ENCODE measurements at places on chromosomes 5 and 9.

- no peaks in the 10 kb centered on the region for H3K27me3 ChIP-seq
- H3K4me3 ChIP-seq, result no peak overlapping the region
- DNase-seq, result peak; percentile 39
- H3K36me3 ChIP-seq, result peaks cover 1% of the 10 kb centered on the region
- H3K27ac ChIP-seq, result no peak overlapping the region
Observed at GRCh38 chr9:93682155-93682968, 106.0 kb downstream of the PHF2 start.

- no peak for DNase-seq
- no peaks in the 10 kb centered on the region for H3K36me3 ChIP-seq
- H3K27ac ChIP-seq, result no peak overlapping the region
- peaks cover 3% of the 10 kb centered on the region for H3K4me1 ChIP-seq
Observed at GRCh38 chr5:159947708-159948358, 31.6 kb downstream of the ADRA1B start.

DNA sequence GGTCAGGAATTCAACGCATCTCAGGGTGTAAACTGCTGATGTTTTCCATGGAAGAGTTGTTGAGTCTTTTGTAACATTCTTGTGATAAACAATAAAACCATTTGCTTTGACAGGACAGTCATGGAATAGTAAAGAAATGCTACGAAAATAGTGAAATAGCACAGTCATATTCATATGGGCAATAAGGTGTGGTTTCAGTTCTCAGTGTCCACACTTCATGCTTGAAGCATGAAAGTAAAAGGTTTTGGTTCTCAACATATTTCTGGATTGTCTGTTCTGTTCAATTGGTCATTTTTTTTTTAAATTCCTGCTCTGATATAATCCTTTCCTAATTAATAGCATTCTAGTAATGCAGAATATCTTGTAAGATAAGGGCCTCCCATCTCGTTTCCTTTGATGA lies 467.6 kb upstream of the ZNF608 start:
- no peak overlapping the region for H3K4me3 ChIP-seq
- no peak for DNase-seq
- no peaks in the 10 kb centered on the region for H3K36me3 ChIP-seq
- no peak overlapping the region for H3K27ac ChIP-seq

GRCh38 chr5:112996830-112997374 lies 20.3 kb downstream of the DCP2 start:
- no peak for DNase-seq
- H3K4me3 ChIP-seq, result no peak overlapping the region
- H3K27me3 ChIP-seq, result no peaks in the 10 kb centered on the region
- no peak overlapping the region for H3K27ac ChIP-seq
- H3K4me1 ChIP-seq, result peaks cover 21% of the 10 kb centered on the region

DNA sequence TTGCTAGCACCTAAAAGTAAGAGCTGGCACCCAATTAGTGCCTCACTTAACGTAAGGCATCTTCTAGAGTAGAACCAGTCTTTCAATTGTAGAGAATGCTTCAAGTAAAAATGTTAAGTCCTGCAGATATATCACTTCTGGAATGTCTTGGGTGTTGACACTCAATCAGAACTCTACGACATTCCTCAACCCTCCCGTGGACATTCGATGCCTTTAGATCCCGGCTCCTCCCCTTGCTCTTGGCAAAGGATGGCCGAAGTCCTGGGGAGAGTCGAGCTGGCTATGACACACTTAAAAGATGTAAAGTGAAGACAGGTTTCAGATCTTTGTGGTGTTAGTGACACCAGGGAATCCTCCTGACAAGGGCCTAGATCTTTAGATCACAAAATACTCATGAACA lies 87.5 kb upstream of the ERCC6L2 start:
- H3K27me3 ChIP-seq, result peaks cover 16% of the 10 kb centered on the region
- no peaks in the 10 kb centered on the region for H3K36me3 ChIP-seq
- H3K27ac ChIP-seq, result no peak overlapping the region
- no peak for DNase-seq

- H3K27me3 ChIP-seq, result no peaks in the 10 kb centered on the region
- no peak for DNase-seq
- H3K27ac ChIP-seq, result no peak overlapping the region
- H3K4me3 ChIP-seq, result no peak overlapping the region
- H3K36me3 ChIP-seq, result no peaks in the 10 kb centered on the region
Observed at GRCh38 chr9:87069690-87070089, 122.4 kb upstream of the GAS1 start.

DNA sequence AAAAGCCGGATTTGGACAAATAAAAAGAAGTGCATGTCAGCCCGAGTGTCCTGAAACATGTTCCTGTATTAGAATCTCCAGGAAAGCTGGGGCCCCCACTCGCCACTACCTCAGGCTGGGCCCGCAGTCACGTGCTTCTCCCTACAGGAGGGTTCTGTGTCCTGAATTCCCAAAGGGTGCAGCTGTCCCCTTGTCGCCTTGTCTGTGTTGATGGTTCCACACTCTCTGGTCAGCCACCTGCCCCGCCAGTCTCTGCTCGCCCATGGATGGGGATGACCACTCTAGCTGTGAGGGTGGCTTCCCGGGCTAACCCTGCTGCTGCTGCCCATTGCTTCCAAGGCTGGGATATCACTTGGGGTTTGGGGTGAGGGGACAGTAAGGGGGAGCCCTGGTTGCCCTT lies 3.1 kb upstream of the TMEM250 start:
- no peak overlapping the region for H3K27ac ChIP-seq
- H3K27me3 ChIP-seq, result no peaks in the 10 kb centered on the region
- no peak overlapping the region for H3K4me3 ChIP-seq
- H3K4me1 ChIP-seq, result no peaks in the 10 kb centered on the region

DNA sequence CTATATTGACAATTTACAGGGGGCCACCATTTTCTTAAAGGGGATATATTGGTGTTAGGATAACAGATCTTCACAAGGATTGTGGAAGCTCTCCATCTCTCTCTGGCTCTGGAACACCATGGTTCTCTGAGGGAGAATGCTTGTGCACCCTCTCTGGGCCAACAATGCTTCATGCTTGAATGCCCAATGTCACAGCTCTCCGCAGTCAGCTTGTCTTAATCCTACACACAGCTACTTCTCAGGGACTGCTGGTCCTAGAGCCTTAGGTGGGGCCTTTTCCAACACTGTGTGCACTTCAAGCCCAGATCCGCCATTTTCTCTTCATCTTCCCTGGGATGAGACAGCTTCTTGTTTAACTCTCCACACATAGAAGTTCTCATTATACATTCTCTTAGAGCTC lies 6.9 kb upstream of the PDLIM4 start:
- no peak overlapping the region for H3K27ac ChIP-seq
- H3K4me1 ChIP-seq, result no peaks in the 10 kb centered on the region
- peaks cover 19% of the 10 kb centered on the region for H3K27me3 ChIP-seq
- no peak for DNase-seq
- no peak overlapping the region for H3K4me3 ChIP-seq

- no peak overlapping the region for H3K4me3 ChIP-seq
- H3K4me1 ChIP-seq, result peaks cover 40% of the 10 kb centered on the region
- DNase-seq, result no peak
- no peaks in the 10 kb centered on the region for H3K27me3 ChIP-seq
Observed at GRCh38 chr9:77848404-77848803, 183.2 kb downstream of the GNAQ start.

- H3K4me1 ChIP-seq, result no peaks in the 10 kb centered on the region
- H3K27ac ChIP-seq, result no peak overlapping the region
- no peak for DNase-seq
- no peaks in the 10 kb centered on the region for H3K27me3 ChIP-seq
- H3K36me3 ChIP-seq, result no peaks in the 10 kb centered on the region
Observed at GRCh38 chr5:122500245-122501088, 188.4 kb downstream of the SNCAIP start.

GRCh38 chr9:131237291-131237690 lies 39.0 kb downstream of the FAM78A start:
- peak overlapping the region; percentile 59 for H3K4me3 ChIP-seq
- H3K4me1 ChIP-seq, result peaks cover 31% of the 10 kb centered on the region
- peaks cover 23% of the 10 kb centered on the region for H3K36me3 ChIP-seq
- DNase-seq, result no peak
- H3K27me3 ChIP-seq, result no peaks in the 10 kb centered on the region

DNA sequence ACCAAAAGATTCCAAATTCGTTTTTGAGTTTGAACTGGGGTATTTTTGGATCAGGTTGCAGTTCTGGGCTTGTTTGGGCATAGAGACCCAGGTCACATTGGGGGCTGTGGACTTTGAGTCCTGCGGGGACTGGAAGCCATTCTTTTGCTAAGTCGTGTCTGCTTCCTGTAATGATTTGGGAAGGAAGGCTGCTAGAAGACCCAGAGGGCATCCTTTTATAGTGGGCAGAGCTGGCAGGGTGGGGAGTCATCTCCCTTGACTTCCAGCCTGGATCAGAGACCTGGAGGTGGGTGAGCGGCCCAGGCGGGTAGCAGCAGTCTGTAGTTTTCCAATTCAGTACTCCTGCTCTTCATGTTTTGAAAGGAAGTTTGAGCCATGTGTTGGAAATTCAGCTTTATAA lies 11.3 kb downstream of the ZNF618 start:
- H3K27ac ChIP-seq, result no peak overlapping the region
- H3K4me3 ChIP-seq, result no peak overlapping the region
- H3K36me3 ChIP-seq, result peaks cover 1% of the 10 kb centered on the region
- H3K27me3 ChIP-seq, result peaks cover 2% of the 10 kb centered on the region
- peaks cover 16% of the 10 kb centered on the region for H3K4me1 ChIP-seq

GRCh38 chr5:133938039-133938821 lies 30.2 kb downstream of the C5orf15 start:
- DNase-seq, result no peak
- H3K27ac ChIP-seq, result no peak overlapping the region
- H3K4me1 ChIP-seq, result peaks cover 3% of the 10 kb centered on the region
- no peaks in the 10 kb centered on the region for H3K27me3 ChIP-seq

DNA sequence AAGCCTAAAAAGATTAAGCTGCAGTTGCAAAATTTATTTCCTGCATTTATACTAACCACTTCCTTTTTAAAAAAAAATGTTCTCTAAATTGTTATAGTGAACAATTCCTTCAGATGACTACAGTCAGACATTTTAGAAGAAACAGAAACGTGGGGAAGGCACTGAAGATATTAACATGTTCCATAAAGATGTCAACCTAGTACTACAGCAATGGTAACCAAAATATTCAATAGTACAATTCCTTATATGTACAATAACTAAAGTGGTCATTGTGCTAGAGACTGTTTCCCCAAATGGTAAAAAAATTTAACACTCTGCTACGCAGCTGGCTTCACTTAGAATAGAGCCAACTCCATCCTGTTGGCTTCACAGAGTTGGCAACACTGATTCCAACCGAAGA lies 97.7 kb downstream of the FNBP1 start:
- peak overlapping the region; percentile 88 for H3K27ac ChIP-seq
- DNase-seq, result no peak
- peaks cover 38% of the 10 kb centered on the region for H3K4me1 ChIP-seq
- H3K36me3 ChIP-seq, result peaks cover 67% of the 10 kb centered on the region
- no peaks in the 10 kb centered on the region for H3K27me3 ChIP-seq

DNA sequence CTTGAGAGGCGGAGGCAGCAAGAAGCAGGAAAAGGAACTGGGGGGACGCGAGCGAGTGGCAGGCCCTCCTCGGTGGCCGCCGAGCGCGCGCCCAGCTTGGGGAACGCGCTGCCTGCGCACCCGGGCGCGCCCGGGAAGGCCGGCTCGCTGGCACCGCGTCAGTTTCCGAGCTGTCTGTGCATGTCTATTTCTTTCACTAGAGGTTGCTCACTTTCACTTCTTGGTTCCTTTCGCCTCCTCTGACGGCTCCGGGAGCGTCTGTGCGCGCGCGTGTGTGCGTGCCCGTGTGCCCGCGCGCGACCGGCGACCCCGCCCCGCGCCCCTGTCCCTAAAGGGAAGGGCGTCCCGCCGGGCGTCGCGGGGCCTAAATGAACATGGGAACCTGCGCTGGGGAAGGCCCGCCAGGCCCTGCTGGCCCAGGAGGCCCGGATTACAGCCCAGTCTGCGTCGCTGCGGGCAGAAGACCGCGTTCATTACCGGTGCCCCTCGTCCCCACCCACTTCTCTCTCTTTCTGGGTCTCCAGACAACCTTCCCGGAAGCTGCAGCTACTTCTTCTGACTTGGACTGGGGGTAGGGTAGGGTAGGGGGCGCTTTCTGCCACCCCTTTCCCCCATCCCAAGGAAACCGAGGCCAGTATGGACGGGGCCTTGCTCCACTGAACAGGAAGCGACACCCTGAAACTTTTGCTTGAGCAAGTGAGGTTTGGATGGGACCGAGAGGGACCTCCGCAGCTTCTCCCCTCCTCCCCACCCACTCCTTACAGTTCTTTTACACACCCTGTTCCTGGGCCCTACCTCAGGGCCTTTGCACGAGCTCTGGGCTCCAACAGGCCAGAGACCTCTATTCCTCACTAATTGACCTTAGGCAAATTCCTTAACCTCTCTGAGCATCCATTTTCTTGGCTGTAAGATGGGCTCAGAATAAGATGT lies 205.8 kb upstream of the IER5L start:
- H3K27ac ChIP-seq, result peak overlapping the region; percentile 71
- DNase-seq, result peak; percentile 55

- DNase-seq, result no peak
- H3K4me1 ChIP-seq, result no peaks in the 10 kb centered on the region
- no peaks in the 10 kb centered on the region for H3K36me3 ChIP-seq
- no peak overlapping the region for H3K27ac ChIP-seq
- no peak overlapping the region for H3K4me3 ChIP-seq
Observed at GRCh38 chr5:72925336-72926010, 30.4 kb upstream of the FCHO2 start.

DNA sequence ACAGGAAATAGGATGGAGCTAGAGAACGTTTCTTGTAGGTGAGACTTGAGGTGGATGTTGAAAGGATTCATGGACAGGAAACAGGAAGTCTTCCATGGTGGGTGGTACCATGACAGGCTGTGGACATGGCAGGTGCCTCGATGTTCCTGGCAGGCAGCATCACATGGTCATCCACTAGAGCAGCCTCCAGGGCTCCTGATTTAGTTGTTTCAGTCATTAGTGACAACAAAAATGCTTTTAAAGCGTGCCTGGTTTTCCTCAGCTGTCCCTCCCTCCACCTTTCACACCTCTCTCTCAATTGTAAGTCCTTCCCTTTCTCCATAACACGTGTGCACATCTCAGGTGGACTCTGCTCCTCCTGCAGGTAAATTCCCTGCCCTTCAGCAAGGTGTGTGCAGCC lies 25.2 kb upstream of the ASPN start:
- no peaks in the 10 kb centered on the region for H3K27me3 ChIP-seq
- DNase-seq, result no peak
- H3K4me1 ChIP-seq, result peaks cover 3% of the 10 kb centered on the region
- no peak overlapping the region for H3K27ac ChIP-seq

GRCh38 chr9:82903503-82903902 lies 159.4 kb downstream of the RASEF start:
- H3K27ac ChIP-seq, result no peak overlapping the region
- no peaks in the 10 kb centered on the region for H3K27me3 ChIP-seq
- H3K4me3 ChIP-seq, result no peak overlapping the region

- DNase-seq, result no peak
- no peaks in the 10 kb centered on the region for H3K27me3 ChIP-seq
- no peak overlapping the region for H3K4me3 ChIP-seq
- peaks cover 3% of the 10 kb centered on the region for H3K4me1 ChIP-seq
Observed at GRCh38 chr5:89273289-89273688, 390.3 kb upstream of the MEF2C start.

DNA sequence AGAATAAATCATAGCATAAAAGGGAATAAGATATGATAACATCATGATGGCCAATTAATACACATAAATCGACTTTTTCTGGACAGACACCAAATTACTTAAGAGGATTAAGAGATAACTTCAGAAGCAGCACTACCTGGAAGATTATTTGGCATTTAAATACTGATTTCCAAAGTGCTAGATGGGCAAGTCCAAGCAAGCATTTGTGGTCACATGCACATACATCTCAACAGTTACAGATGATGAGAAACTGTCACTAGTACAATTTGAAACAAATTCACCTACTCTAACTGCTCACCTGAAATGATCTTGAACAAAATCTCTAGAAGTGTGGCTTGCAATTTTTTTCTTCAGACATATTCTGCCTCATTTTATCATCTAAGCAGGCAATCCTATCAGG lies 26.8 kb upstream of the RASGEF1C start:
- no peak overlapping the region for H3K27ac ChIP-seq
- H3K36me3 ChIP-seq, result peaks cover 72% of the 10 kb centered on the region
- H3K4me3 ChIP-seq, result no peak overlapping the region
